ENCODE measurements at places on chromosomes 1 and 21.
A peak's percentile ranks its signal among the peaks of the same experiment; 100 is the strongest.

DNA sequence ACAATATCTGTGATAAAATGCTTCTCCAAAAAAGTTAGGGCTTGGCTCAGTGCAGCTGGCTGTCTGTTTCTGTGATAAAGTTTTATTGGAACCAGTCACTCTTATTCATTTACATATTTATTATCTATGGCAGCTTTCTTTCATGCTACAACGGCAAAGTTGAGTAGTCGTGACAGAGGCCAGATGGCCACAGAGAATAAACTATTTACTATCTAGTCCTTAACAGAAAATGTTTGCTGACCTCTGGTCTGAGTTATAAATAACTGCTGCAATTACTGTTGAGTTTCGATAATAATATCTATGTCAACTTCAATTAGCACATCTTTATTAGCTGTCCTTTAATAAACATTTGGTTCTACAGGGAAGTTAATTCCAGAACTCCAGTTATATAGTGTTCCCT, 180.2 kb upstream of the RUNX1 start:
- DNase-seq, result peak; percentile 41

GRCh38 chr1:15060104-15060503, 93.4 kb upstream of the TMEM51 start:
- DNase-seq, result no peak

- DNase-seq, result no peak
Measured at GRCh38 chr21:35219291-35219690, 170.2 kb upstream of the RUNX1 start.

DNA sequence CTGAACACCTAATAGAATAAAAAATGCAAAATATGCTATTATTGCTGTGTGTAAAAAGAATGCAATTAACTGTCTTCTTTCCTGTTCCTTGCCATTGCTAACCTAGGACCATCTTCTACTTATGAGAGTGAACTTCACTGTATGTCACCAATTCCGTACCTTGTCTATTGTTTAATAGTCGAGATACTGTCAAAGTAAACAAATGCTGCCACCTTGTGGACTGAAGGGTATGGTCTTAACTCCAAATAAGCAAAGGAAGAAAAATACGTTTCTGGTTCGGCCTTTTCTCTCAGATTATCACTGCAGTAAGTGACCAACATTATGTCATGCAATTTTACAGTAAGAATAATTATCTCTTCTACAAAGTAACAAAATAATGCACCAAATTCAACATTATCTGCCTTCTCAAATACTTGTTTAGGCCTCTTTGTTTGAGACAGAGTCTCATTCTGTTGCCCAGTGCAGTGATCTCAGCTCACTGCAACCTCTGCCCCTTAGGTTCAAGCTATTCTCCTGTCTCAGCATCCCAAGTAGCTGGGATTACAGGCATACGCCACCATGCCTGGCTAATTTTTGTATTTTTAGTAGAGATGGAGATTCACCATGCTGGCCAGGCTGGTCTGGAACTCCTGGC, 133.4 kb downstream of the COP1 start:
- DNase-seq, result peak; percentile 58

DNA sequence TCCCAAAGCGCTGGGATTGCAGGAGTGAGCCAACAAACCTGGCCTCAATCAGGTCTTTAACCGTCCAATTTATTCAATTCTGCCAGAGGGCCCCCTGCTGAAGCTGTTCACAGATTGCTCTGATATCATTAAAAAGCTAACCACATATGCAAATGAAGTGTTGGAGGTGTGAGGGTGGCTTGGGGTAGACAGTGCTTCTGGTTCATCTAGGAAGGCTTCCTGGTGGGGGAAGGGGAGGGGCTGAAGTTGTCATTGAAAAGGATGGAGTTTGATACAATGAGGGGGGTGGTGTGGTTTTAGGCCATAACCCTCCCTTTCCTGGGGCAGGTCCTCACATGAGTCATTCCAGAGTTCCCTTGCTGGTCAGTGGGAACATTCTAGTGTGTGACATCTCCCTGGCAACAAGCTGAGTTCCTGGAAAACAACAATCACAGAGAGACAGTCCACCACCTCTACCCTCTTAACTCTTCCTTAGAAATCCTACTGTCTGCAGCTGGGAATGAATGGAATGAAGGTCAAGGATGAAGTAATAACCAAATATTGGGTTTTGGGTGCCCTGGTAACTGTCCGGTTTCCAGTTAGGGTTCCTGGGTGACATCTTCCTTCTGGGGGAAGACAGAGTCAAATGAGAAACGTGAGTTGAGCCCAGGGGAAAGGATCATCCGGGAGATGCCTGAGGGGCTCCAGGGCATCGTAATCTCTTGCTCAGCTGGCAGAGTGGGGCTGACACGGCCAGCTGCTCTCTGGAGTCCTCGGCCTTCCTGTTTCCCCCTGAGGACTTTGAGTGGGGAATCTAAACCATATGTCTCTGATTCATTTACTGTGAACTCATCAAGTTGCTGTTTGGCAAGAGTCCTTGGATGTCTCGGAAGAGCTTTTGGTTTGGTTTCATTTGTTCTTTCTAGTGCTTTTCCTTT, 32.2 kb downstream of the BATF3 start:
- peak; percentile 85 for DNase-seq

DNA sequence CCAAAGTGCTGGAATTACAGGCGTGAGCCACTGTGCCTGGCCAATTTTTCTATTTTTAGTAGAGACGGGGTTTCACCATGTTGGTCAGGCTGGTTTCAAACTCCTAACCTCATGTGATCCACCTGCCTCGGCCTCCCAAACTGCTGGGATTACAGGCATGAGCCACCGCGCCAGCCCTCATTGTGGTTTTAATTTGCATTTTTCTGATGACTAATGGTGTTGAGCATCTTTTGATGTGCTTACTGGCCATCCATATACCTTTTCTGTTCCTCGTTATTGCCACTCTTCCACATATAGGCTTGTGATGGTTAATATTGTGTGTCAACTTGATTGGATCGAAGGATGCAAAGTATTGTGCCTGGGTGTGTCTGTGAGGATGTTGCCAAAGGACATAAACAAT, 17.4 kb upstream of the ENAH start:
- peak; percentile 83 for DNase-seq

- no peak for DNase-seq
Measured at GRCh38 chr1:232978815-232979214, 28.4 kb downstream of the NTPCR start.

GRCh38 chr1:99472893-99473292, 173.0 kb upstream of the PALMD start:
- DNase-seq, result no peak

- no peak for DNase-seq
Measured at GRCh38 chr21:31546443-31547170, 112.9 kb upstream of the SOD1 start.

DNA sequence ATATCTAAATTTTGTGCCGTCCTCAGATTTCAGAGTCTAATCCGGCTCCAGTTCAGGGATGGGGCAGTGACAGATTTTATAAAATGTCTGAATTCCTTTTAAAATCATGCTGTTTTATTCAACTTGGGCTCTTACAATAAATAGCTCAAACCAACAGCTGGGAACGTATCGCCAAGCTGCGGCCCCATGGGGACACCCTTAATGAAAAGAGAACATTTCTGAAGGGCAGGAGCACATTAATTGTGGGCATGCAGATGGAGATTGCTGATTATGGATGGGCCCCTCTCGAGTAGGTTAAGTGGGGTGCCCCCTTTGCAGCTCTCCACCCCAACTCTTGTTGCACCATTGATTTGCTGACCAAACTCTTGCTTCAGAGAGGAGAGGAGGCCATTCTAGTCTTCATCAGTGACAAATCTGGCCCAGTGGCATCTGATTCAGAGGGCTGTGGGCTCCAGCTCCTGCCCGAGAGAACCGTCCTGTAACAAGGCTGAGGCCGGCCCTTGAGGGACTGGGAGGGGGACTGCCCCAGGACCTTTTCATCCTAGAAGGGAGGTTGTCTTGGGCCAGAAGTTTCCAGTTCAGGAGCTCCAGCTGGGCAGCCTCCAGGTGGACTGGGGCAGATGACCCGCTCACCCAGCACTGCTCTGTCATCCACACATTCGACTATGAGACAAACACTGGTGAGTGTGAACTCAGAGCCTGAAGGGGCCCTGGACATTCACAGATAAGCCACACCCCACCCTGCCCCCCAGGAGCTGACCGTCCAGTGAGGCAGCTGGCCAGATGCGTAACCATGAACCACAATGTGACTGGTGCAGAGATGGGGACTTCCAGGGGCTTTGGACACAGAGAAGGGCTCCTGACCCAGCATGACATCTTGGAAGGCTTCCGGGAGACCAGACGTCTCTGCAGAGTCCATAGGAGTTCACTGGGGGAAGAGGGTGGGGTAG, 55.1 kb upstream of the TMEM51 start:
- DNase-seq, result no peak

All from SW480 (cell line).